ENCODE measurements at places on chromosomes 2 and 18.

GRCh38 chr2:128752691-128753263, 434.1 kb upstream of the HS6ST1 start:
- DNase-seq: no peak

GRCh38 chr2:242053921-242054320, 184.4 kb downstream of the RTP5 start:
- DNase-seq: no peak

DNA sequence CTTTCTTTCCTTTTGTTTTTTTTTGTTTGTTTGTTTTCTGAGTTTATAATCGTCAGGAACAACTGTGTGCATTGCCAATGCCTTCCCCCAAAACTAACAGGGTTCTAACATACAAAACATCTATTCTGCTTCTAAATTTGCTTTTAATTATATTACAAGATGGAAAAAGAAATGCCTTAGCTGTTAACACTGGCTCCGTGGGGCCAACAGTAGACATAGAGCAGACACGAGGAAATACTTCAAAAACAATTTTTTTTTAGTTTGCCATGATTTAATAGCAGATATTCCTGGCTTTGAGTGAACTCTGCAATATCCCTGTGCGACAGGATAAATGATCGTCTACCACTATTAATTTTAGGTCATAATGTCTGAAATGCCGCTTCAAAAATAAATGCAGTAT, 153.3 kb upstream of the HNRNPA3 start:
- DNase-seq: no peak

DNA sequence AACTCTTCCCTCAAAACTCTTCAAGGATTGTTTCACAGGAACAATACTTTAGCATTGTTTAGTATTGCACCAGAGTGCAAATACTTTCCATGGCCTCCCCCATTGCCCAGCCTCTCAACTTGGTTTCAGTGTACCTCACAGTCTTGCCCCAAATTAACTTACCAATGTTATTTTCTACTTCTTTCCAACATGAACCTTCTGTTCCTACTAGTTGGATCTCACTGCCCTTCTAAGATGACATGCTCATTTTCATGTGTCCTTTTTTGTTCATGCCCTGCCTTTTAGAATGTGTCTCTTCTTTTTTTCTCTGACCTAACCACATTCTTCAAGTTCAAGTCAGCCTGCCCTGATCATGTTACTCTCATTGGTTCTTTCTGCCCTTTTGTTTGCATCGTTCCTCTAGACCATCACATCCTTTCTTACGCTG, 4.1 kb downstream of the SPATS2L start:
- DNase-seq: no peak

DNA sequence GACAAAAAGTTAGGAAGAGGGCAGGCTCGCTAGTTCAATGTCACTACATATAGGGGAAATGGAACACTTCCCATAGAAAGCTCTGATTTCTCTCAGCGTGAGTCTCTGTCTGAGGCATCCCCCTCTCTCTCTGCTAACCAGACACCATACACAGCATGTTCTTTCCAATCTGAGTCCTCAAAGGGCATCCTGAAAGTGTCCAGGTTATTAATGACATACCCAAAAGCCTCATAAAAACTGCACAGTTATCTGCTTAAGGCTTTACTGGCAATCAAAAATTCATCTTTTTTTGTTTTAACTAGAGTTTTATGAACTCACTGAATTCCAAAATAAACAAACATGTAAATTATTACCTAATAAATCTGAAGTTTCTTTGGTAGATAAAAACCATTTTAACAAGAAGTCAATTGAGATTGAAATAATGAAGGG, 137.4 kb downstream of the AFF3 start:
- no peak for DNase-seq

GRCh38 chr2:129763966-129764365, 215.5 kb upstream of the RAB6C start:
- DNase-seq: no peak

GRCh38 chr2:154032220-154032619, 160.5 kb downstream of the GALNT13 start:
- DNase-seq: no peak

DNA sequence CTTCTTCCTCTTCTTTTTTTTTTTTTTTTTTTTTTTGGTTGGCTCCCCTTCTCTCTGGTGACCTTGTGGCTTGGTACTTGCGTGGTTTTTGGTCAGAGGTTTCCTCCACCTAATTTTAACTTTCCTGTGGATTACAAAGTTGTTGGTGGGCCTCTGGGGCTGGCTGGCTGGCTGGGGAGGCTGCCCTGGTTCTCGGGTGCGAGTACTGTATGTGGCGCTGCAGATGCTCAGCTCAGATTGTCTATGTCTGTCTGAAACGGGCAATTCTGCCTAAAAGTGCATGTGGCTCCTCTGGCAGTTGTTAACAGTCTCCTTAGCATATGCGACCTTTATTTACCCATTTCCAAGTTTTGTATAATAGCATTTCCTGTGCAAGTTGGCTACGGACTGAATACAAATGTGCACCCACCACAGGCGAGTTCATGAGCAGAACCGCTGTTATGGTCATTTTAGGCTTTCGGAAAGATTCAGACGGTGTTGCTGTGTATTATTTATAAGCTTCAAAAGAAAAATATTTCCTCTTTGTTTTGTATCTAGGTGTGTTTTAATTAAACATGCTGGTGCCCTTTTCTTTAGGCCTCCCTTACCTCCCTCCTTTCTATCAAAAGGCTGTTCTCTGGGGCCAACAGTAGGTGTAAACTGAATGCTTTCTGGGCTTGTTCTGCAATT, 4.4 kb downstream of the TBR1 start:
- no peak for DNase-seq

DNA sequence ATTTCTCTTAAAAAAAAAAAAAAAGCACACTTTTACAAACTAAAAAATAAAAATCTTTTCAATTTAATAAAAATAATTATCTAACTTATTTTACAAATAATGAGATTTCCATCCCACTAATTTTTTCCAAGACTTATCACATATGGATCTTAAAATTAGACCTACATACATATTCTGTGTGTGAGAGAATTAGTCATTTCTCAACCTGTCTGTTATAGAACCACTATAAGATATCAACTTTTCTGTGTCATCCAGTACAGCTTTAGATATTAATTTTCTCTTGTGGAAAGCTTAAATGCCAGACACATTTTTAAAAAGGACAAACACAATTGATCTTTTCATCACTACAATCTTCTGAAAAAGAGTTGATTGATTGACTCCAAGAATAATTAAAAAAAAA, 38.1 kb downstream of the FANCL start:
- no peak for DNase-seq

DNA sequence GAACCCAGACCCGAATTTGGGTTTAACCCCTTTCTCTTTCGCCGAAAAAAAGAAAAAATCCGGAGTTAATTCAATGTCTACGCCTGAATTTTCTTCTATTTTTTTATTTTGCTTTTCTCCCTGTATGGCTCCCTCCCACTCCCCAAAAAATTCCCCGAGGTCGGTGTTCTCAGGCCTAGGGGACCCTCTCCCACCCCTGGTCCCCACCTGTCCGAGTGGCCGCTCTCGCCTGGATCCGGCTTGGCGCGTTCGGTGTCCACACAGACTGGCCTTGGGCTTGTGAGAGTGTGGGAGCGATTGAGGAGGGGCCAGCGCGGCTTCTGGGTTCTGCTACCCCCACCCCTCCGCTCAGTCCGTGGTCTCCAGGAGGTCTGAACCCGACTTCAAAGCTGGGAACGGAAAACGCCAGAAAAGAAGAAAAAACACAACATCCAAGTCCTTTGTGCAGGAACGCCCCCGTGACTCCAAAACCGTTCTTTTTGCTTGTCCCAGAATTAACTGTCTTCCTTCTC, 5.7 kb upstream of the EN1 start:
- DNase-seq: no peak

GRCh38 chr18:69400253-69400975, at the start of gene DOK6:
Gene DOK6, plus strand, starts transcription at chr18:69400888.
- DNase-seq: peak; percentile 69

DNA sequence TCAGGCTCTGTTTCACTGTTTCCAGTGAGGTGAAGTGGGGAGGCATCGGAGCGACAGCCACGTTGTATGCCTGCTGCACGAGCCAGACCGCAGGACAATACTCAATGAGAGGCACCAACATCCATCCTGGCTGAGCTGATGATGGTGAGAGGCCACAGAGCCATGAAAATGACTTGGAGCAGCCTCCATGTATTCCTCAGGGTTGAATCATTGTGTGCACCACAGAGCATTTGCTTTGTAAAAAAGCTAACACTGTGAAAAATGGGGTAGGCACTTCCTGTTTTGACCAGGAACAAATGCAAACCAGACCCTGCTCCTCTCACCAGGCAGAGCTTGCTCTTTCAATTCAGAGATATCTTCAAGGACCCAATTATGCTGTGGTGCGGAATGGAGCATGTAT, 87.2 kb downstream of the LPIN1 start:
- no peak for DNase-seq

DNA sequence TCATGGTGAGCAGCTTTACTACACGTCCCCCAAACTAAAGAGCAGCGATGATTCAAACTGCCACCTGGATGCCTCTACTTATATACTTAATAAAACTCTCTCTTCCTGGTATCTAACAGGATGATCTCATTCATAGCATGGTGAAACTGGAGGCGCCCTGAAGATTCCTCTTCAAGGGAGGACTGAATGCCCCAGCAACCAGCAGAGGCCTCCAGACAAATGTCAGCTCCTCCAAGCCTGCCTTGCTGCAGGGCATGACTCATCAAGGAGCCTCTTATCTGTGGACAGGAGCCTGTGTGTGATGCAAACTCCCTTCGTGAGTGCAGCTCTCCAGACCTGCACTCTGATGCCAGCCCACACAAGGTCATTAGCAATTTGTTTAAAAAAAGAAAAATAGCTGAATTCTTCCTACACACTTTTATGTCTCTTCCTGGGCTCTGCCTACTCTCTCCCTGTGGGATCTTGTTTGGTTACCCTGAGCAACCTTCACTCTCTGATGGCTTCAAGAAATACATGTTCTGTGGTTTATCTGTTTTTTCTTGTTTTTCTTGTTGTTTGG, 30.2 kb downstream of the LONRF2 start:
- DNase-seq: no peak

DNA sequence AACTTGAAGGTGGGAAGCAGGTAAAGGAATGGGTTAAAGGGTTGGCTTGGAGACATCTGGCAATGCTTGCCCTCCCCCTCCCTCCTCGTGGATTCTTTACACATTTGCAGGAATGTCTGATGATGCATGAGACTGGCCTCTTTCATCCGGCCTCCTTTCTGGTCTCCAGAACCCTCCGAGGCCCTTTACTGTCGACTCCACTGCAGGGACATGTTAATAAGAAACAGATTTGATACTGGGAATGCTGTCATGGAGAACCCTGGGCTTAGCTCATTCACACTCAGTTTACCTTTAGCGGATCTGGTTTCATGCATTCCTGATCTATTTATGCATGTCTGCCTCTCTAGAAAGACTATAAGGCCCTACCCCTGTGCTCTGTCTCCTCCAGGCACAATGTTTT, 238.7 kb downstream of the TGIF1 start:
- no peak for DNase-seq

DNA sequence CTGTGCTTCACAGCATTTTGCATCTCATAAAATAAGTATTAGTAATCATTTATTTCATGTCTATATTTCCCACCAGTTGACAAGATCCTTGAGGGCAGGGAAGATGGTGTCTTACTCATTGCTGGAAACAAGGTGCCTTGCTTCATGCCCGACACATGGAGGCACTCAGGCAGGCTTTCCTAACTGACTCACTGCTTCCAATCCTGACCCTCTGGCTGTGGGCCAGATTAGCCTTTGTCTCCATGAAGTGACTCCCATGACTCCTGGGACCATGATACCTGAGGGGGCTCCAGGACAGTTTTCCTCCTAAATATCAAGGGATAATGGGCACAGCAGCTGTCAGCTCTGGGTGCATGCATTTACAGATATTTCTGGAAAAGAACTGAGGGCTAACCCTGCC, 275.1 kb downstream of the AGPS start:
- DNase-seq: no peak

- peak; percentile 20 for DNase-seq
These were observed 921 bp downstream of the VAPA start for GRCh38 chr18:9914584-9915290.

DNA sequence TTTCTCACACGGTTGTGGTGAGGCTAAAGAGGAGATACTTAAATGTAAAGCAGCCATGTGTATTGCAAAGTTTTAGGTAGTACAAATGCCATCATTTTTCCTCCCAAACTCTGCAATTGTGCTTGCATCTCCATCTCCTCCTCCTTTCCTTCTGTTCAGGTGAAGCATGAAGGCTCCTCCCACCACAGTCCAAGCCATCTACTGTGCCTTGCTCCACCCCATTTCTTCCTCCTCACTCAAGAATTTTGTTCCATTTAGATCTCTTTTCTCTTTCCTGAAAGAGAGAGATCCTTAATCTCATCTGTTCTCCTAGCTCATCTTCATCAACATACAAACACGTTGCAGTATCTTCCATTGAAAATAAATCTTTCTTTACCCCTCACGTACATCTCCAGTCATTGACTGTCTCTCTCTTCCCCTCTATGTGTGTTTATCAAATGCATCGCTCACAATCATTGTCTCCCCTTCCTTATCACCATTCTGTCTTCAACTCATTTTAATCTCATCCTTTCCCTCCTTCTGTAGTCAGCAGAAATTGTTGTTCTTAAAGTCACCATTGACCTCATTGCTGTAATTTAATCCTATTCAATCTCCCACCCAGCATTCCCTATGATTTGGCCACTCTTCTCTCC, 392.1 kb downstream of the RAD51AP2 start:
- no peak for DNase-seq

DNA sequence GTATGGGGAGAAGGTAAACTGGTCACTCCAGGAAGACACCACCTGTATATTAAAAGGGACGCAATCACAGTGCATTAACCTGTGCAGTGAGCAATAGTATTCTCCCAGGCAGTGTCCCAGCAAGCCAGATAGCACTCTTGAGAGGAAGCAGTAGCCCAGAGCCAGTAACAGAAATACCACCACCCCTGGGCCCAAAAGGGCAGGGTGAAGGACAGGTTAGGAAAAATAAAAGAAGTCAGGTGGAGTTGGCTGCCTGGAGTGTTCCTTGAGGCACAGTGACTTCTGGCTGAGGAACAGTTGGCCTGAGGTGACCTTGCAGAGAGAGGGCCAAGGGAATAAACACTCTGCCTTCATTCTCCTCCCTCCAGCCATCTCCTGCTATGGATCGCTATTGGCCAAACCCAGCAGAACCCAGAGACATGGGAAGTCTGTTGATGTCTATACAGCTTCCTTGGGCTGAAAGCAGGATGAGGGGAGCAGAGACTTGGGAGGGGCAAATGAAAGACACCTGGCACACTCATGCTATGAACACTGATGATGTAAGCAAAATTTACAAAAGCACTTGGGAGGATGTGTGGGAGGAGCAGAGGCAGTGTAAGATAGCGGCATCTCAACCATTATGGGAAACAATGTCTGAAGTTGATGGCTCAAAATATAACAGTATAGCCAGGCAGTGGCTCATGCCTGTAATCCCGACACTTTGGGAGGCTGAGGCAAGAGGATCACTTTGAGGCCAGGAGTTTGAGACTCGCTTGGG, 7.5 kb downstream of the C18orf32 start:
- no peak for DNase-seq

GRCh38 chr2:205946226-205946625, 139.7 kb downstream of the INO80D start:
- no peak for DNase-seq
